ENCODE measurements at places on chromosomes 6 and 20. TPM values are rescaled to one million over a fixed set of nuclear protein-coding genes. Genes with fewer than 3 reads are reported as not detected.

Gene MTCH1
- 124 TPM for total RNA-seq

Gene CLPSL2
- not detected for total RNA-seq

Gene TOX2
- 5.6 TPM for total RNA-seq

- no peak for ATAC-seq
These were observed 597 bp downstream of the ADA start for GRCh38 chr20:44650771-44651433.

DNA sequence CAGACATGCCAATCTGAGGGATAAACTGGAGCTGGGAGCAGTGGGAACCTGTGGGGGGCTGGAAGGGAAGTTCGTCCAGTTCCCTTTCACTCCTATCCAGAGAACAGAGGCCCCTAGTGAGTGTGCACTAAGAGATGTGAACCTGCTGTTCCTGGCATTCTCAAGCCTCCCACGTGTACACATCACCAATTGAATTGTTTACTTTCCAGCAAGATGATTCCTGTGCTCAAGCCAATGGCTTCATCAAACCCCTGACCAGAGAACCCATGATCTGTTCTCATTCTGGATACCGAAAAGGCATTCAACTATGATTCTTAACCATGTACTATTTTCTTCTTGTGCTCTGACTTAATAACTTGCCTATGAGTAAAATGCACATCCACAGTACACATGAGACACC, 10.2 kb upstream of the SLC22A3 start:
- no peak for ATAC-seq

GRCh38 chr6:150142670-150143515, at the start of gene PPP1R14C:
TSS of gene PPP1R14C (plus strand) at chr6:150143044. CDS start at chr6:150143193, 149 bp downstream.
- ATAC-seq: peak; percentile 59

DNA sequence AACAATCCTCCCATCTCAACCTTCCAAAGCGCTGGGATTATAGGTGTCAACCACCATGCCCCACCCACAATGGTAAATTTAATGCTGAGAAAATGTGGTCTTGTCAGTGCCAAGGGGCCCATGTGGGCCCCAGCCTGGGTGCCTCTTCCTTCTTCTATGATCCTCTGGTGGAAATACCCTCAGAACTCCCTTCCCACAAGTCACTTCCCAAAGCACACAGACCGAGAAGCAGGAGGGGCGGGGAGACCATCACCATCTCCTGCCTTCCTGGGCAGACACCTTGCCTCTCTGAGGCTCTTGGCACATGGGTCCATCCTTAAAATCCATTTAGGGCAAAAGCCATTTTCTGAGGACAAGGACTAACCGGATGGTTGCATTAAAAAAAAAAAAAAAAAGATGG, 59.0 kb downstream of the NOL4L start:
- no peak for ATAC-seq

- ATAC-seq: no peak
These were observed 46.6 kb downstream of the UBR2 start for GRCh38 chr6:42610416-42610815.
